ENCODE measurements at places on chromosomes 2 and 18. TPM values are rescaled to one million over a fixed set of nuclear protein-coding genes. Genes with fewer than 3 reads are reported as not detected.

DNA sequence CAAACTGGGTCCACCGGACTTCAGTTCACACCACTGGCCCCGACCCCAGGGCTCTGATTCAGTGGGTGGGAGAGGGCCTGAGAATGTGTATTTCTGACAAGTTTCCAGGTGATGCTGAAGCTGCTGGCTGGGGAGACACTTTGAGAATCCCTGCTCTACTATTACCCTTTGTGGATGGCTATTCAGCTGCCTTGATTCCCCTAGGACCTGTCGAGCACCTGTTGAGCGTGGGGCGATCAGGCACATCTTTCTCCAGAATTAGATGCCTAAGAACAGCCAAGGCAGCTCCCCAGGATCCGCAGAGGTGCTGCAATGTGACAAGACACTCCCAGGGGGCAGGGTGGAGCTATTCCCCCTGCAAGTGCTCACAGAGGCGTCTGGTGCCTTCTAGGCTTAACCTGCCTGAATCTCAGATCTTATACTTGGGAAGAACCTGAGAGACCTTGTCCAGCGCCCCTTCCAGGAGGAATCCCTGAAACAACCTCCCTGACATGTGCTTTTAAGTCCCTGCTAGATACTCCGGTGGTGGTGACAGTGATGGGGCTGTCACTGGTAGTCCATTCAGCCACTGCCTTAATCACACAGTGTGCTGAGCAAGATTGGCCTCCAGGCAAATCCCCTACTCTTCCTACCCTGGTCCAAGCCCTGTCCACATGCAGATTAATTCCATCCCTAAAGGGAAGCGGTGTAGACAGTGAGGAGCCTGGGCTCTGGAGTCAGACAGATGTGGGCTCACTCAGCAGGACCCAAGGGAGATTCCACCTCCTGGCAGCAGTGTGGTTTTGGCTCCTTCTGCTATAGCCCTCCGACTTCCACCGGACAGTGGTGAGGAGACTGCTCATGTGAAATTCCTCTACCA, 43.4 kb upstream of the OTOF start:
- no peak for DNase-seq

- DNase-seq: no peak
Observed at GRCh38 chr18:25759111-25759510, 331.3 kb downstream of the SS18 start.

Gene MATN3
- polyA plus RNA-seq: 4.3 TPM

GRCh38 chr2:233142355-233142897, 82.3 kb downstream of the INPP5D start:
- no peak for DNase-seq

Gene TGFA
- polyA plus RNA-seq: 16.3 TPM

Gene NR4A2
- 0.51 TPM for polyA plus RNA-seq

- no peak for DNase-seq
Observed at GRCh38 chr2:183283209-183283608, 159.0 kb downstream of the NUP35 start.

GRCh38 chr2:128369602-128370467, 51.2 kb upstream of the HS6ST1 start:
- DNase-seq: no peak

Gene REG3G
- polyA plus RNA-seq: not detected

- DNase-seq: no peak
Observed at GRCh38 chr2:225366731-225367130, 32.8 kb upstream of the NYAP2 start.

GRCh38 chr2:204713211-204713610, 167.9 kb downstream of the PARD3B start:
- DNase-seq: no peak

DNA sequence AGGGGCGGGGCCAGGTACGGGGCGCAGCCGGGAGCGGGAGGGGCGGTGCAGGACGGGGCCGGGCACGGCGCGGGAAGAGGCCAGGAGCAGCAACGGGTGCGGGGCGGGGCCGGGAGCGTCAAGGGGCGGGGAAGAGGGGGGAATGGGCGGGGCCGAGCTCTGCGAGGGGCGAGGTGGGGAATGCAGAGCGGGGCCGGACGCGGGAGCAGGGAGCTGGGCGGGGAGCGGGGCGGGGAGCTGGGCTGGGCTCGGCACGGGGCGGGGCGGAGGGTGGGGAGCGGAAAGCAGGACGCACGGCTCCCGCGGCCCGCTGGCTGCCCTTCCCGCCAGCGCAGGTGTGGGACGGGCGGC, at the start of gene IMPA2:
IMPA2 (plus strand) TSS at position 316 of the 351 bp plus-strand sequence. CDS start 163 bp downstream, outside the sequence.
- no peak for DNase-seq

DNA sequence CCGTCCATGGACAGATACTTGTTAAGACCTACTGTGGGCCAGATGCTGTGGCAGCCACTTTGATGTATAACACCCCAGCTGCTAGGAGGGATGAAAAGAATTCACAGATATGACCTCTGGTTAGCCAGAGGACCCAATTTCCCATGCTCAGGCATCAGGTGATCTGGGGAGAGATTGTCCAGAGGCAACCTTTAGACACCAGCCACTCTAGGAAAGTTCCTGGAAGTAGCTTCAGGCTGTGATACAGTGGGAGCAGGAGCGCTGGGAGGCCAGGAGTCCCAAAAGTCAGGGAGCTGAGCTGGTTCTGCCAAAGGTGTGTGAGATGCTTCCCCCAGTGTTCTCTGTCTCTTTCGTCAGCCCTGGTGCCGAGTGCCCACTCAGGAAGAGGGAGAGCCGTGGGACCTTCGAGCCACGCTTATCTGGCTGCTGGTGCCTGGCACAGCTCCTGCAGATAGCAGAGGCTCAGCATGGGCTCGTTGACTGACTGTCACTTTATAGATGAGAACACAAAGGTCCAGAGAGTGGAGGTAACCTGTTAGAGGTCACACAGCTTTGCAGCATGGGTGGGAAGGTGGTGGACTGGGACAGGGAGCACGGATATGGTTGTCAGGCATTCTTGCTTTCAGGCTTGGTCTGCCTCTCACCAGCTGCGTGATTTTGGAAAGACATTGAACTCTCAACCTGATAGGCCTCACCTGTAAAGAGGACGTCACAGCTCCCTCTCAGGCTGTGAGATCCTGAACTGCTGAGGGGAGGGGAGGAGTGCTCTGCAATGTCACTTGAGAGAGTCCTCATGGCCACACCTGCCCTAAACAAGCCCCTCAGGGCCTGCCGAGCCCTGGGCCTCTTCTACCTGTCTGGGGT, 7.8 kb upstream of the RALB start:
- DNase-seq: no peak

- no peak for DNase-seq
Observed at GRCh38 chr2:95091885-95092555, 29.6 kb downstream of the MRPS5 start.

Gene UBR3
- polyA plus RNA-seq: 41.6 TPM

DNA sequence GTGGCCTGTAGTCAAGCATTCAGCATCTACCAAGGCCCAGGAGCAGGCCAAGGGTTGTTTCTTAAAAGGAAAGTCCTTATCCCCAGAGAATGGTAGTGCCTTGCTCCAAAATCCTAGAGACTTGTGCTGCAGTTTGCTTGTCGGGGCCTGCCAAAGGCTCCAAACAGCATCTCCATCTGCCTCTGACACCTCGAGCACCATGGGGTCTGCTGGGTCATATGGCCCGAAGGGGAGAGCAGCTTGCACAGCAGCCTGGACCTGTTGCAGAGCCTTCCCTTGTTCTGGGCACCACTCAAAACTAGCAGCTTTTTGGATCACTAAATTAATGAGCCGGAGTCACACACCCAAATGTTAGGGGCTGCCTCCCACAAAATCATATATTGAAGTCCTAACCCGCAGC, 35.7 kb downstream of the GNAL start:
- no peak for DNase-seq

DNA sequence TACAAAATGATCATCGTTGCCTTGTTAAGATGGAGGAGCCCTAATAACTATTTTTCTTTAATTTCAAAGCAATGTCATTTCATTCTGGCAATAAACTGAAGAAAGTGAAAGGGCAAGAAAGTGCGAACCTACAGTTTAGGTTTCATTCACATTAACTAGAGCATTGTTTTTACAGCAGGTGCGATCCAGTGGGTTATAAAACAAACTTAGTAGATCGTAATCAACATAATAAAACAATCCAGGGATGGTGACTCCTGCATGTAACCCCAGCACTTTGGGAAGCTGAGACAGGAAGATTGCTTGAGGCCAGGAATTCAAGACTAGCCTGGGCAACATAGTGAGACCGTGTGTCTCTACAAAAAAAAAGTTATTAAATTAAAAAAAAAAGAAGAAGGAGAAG, 51.1 kb downstream of the AP1S3 start:
- DNase-seq: no peak

- no peak for DNase-seq
Observed at GRCh38 chr18:36294031-36294430, 3.5 kb upstream of the FHOD3 start.
